Activated naive CD4-positive, alpha-beta T cell (primary cell): ENCODE measurements at places on chromosomes 6 and 20.

- no peak for DNase-seq
Measured at GRCh38 chr20:60558486-60558885, 600.3 kb downstream of the CDH26 start.

DNA sequence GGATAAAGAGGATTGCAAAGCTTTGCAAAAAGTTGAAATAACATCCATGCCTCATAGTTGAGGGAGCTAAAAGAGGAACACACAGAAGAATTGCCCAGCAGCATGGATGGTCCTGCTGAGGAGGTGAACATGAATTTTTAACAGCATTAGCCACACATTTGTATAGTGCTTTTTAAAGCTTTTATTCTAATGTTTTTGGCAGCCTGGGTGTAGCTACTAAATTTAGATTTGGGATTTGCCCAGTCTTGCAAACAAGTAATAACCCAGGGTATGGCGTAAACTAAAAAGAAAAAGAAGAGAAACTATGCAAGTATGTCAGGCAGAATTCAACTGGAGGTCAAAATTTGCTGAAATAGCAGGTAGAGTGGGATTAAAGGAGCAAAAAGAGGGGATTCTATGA is 75.1 kb upstream of the PTPRK start:
- no peak for DNase-seq

GRCh38 chr20:35226884-35227681 is 593 bp downstream of the MMP24 start:
- DNase-seq: no peak

DNA sequence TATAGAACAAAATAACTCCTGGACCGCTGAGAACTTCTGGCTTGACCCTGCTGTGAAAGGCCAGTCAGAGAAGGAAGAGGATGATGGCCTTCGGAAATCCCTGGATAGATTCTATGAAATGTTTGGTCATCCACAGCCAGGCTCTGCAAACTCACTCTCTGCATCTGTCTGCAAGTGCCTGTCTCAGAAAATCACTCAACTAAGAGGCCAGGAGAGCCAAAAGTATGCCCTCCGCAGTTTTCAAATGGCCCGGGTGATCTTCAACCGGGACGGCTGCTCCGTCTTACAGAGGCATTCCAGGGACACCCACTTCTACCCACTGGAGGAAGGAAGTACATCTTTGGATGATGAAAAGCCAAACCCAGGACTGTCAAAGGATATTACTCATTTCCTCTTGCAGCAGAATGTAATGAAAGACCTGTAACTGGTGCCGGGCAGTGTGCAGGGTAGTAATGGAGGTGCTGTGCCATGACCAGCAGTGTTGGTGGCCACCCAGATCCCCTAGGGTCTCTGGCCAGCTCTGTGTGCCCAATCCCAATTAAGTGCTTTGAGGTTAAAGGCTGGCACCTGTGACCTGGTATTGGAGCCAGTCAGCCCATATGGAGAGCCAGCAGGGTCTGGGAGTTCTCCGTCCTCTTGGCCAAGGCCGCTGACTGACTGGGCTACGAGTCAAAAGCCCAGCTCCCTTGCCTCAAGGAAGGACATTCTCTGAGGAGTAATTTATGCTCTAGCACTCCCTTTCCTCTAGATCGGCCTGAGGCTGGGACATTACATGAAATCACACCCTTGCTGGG is 87.1 kb downstream of the TRMT6 start:
- no peak for DNase-seq

DNA sequence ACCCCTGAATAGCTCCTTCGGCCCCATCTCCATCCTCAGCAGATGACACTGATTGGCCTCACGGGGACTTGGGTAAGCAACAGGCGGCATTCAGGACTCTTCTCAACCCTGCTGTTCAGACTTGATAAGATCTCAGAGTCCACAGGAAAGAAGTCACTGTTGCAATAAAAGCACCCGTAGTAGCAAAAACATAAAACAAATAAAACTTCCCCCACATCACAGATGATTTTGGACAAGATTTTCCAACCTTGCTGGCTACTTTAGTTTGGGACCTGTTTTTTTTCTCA is 17.1 kb upstream of the C20orf144 start:
- no peak for DNase-seq

GRCh38 chr6:32387589-32388340 is 16.1 kb upstream of the TSBP1 start:
- DNase-seq: no peak

- DNase-seq: no peak
Measured at GRCh38 chr6:40371621-40372020, 215.5 kb downstream of the LRFN2 start.

- no peak for DNase-seq
Measured at GRCh38 chr6:126945812-126946360, 172.6 kb upstream of the RSPO3 start.

DNA sequence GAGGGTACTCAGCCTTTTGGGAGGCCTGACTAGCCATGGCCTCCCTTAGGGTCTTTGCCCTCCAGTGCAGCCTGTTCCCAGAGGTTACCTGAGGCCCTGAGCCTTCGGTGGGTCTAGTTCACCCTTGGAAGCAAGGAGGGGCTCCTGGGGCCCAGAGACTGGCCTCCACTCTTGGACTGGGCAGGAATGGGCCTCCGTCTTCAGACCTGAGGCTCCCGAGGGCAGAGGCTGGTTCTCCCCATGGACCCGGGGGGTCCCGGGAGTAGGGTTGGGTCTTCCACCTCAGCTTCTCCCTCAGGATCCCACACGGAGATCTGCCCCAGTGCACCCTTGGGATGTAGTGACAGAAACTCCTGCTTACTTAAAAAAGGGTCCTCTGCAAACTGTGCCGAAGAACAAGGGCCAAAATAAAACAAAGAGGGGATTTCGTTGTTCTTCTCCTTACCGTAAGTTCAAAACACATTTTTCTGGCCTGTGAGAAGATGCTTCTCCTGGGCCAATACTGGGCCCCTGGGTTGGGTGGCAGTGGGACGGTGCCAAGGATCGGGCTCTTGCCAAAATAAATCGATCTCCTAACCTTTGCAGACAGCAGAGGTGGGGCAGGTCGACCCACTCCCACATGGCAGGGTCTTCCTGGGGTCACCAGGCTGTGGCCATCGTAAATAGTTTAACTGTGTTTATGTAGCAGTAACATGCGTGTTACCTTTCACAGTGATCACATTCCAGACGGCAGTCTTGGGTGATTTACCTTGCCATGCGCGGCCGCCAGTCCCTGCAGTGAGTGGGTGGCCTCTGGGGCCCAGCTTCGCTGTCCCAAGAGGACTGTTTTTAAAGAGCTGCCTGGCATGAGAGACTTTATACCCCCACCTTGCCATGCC is 151.8 kb downstream of the VEGFA start:
- DNase-seq: no peak

GRCh38 chr6:41132254-41132653 is 21.9 kb downstream of the TREML1 start:
- no peak for DNase-seq

DNA sequence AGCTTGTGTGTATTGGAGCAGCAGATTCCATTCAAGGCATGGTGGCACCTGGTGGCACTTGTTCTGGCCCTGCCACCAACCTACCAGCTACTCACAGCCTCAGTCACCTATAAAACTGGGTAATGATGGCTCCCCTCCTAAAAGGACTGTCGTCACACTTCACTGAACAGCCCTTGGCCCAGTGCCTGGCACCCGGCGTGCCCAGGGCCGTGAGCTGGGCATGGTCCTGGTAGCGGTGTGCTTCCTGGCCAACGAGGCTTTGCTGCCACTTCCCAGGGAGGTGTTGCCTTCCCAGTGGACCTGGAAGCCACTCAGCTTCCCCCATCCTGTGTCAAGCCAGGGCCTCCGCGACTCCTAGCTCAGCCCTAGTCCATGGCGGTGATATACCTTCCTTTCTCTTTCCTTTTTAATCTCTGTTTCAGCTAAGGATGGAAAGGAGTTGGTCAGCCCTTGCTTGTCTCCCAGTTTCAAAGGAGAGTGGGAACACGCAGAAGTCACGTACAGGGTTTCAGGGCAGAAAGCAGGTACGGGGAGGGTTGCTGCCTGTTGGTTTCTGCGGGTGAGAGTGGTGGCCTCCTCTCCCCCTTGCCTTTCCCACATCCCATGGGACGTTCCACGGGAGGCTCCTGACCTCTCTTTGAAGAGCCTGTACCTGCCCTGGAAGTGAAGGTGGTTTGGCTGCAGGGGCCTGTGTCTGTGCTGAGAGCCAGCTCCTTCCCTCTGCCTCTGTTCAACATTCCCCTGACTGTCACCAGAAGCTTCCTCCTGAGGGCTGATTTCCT is 25.5 kb downstream of the ENTPD6 start:
- no peak for DNase-seq

- DNase-seq: no peak
Measured at GRCh38 chr20:57809661-57810172, 99.9 kb upstream of the PMEPA1 start.

GRCh38 chr6:57221191-57221935 is 744 bp downstream of the RAB23 start:
- DNase-seq: peak; percentile 24

DNA sequence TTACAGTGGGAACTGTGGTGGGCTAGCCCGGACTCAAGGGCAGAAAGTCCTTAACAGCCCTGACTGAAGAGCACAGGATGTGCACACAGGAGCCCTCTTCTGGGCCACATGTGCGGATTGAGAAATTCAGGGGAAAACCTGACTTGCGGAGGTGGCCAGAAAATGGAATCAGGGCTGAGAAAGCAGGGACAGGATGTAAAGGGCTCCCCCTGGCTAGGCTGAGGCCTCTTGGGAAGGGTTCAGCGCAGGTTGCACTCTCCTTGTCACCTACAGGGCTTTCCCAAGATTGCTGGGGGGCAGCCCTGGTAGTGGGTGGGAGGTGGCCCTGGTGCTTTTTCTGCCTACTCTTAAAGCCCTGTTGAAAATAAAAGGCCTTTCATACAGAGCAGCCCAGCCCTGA is 251.2 kb downstream of the SLC24A3 start:
- DNase-seq: no peak

GRCh38 chr6:21588481-21589351 is 4.8 kb upstream of the SOX4 start:
- no peak for DNase-seq

DNA sequence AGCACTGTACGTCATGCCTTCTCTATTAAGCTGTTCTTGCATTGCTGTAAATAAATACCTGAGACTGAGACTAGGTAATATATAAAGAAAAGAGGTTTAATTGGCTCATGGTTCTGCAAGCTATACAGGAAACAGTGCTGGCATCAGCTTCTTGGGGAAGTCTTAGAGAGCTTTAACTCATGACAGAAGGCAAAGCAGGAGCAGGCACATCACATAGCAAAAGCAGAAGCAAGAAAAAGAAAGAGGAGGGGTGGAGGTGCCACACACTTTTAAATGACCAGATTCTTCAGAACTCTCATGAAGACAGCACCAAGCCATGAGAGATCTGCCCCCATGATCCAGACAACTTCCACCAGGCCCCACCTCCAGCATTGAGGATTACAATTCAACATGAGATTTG is 30.1 kb downstream of the CYB5R4 start:
- DNase-seq: no peak

DNA sequence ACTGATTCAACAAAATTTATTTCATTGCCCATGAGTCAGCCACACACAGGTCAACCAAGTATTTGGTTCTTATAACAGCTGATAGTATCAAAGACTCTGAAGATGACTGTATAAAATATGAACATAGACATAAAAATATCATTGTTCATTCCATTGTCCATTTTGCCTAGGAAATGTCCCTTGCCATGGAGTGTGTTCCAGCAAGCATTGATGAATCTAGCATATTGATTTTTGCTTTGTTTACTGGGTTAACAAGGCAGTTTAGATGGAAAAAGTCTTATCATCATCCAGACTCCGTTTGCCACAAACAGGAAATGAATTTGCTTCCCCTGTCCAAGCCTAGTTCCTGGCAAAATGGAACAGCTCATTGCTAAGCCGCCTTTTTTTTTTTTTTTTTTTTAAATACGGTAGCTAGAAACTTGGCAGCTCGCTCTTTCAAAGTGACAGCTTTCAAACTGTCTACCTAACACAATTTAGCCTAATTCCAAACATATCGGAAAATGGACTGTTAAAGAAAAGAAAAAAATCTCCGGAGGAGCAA is 7.5 kb downstream of the F13A1 start:
- DNase-seq: no peak
